NAMALWA (cell line): ENCODE measurements at places on chromosomes 2 and 18.

DNA sequence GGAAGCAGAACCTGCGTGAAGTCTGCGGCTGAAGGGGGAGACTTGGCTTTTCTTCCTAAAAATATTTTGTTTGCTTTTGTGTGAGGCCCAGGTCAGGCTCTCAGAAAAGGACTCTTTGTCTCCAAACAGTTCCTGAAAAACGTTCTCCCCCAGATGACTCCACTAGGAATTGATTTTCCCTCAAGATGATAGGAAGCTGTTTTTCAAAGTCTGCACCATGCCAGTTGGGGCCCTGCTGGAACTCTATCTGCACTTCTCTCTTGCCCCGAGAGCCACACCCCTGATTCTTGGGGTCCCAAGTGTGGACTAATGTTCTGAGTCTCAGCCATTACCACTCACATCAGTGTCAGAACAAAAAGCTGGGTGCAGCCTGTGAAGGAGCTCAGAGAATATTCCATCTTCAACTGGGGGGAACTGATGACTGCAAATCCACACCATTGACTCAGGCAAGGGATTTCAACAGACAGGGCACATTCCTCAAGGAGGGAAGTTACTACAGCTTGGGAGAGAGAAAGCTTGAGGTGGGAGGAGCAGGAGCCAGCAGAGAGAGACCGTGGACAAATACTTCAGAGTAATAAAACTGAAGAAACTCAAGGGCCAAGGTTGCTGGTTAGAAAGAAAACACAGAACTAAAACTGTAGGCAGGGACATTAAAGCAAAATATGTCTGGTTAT lies 768.3 kb downstream of the RNF144A start:
- no peak for DNase-seq

DNA sequence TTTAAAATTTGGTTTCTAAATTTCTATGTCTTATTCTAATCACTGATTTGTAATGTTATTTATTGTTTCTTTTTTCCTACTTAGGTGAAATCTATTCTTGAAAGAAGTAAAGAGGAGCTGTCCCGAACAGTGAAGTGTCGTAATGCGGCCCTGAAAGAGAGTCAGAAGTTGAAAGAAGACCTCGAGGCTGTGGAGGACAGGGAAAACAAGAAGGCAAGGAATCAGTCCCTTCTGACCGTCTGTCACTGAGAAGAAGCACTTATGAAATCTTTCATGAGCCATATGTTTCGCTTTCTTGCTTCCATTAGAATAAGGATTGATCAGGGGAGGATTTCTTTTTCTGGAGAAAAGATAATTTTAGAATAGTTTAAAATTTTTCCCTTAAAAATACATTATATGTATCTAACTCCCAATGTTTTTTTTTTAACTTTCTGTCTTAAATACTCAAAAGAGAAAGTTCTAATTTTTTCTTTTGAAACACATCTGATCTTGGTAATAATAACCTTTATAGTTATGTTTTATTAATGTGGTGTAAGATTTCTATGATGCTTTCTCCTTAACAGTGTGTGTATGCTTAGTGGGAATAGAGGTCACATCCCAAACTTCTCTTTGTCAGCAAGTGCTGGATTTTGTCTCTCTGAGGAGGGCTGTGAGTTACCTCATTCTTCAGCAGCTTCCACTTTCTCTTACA lies 79.0 kb downstream of the CCDC150 start:
- DNase-seq = no peak

- no peak for DNase-seq
Observed at GRCh38 chr18:34993289-34993688, 47.9 kb upstream of the MAPRE2 start.

- DNase-seq = no peak
Observed at GRCh38 chr2:31666878-31667277, 86.1 kb upstream of the SRD5A2 start.

DNA sequence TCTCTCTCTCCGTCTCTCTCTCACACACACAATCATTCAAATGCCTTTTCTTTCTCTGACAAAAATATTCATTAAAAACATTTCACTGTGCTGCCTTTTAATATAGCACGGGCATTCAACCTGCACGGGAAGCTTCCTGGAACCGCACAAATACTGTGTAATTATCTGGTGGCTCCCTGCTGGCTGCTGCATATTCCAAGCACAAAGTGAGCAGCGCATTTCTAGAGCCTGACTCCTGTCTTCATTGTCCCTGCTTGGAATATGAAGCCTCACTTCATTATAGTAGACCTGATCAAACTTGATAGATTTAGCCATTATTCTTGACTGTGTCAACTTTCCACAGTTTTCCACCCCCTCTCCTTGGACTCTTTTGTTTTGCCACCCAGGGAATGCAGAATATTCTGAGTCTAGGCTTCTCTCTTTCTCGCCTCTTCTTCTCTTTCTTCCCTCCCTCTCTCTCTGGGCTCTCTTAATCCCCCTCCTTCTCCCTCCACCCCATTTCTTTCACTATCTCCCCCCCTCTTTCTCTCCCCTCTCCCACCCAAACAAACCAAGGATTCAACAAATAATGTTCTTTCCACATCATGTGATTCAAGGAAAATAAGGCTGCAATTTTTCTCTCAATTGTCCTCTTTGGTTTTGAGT lies 672.1 kb upstream of the FANCL start:
- DNase-seq = no peak

GRCh38 chr2:111167076-111167862 lies 46.6 kb downstream of the BCL2L11 start:
- no peak for DNase-seq

- DNase-seq = no peak
Observed at GRCh38 chr2:37868866-37869265, 56.2 kb upstream of the RMDN2 start.

- DNase-seq = peak; percentile 78
Observed at GRCh38 chr2:237059155-237059875, 26.4 kb upstream of the COPS8 start.

GRCh38 chr2:8268172-8268783 lies 413.6 kb upstream of the ID2 start:
- DNase-seq = no peak

GRCh38 chr2:28219138-28219537 lies 173.5 kb upstream of the FOSL2 start:
- DNase-seq = no peak

DNA sequence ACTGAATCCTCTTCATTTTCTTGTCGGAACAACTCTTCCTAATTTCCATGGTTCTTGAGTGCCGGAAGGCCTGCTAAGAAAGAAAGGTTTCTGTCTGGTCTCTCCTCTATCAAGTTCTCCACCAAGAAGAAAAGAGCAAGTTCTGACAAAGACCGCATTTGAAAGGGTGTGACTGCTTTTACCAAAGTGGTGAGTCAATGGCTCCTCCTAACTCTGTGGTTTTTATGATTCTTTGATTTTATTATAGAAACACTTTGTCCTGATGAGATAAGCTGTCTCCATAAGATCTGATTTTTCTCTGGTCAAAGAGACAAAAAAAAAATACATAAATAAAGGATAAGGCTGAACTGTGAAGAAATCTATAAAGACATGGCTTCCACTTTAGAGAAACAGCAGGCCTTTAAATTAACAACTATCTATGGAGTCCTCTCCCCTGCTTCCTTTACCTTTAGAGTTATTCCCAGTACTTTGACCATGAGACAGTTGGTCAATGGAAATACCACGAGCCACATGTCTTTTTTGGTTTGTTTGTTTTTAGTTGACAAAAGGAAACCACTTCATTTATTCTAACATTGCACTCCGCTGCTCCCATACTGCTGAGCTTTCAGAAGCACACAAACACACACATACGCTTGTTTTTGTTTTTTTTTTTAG lies 67.7 kb downstream of the REL start:
- no peak for DNase-seq

GRCh38 chr2:70009762-70010575 lies 48.5 kb upstream of the ASPRV1 start:
- DNase-seq = no peak
